ENCODE measurements at places on chromosomes 13 and 19.
A peak's percentile ranks its signal among the peaks of the same experiment; 100 is the strongest.

- H3K27ac ChIP-seq = no peak overlapping the region
- peak overlapping the region; percentile 56 for H3K4me3 ChIP-seq
- H3K36me3 ChIP-seq = no peaks in the 10 kb centered on the region
- DNase-seq = no peak
- H3K27me3 ChIP-seq = no peaks in the 10 kb centered on the region
Observed at GRCh38 chr19:53332484-53332883, 1.1 kb upstream of the ZNF845 start.

DNA sequence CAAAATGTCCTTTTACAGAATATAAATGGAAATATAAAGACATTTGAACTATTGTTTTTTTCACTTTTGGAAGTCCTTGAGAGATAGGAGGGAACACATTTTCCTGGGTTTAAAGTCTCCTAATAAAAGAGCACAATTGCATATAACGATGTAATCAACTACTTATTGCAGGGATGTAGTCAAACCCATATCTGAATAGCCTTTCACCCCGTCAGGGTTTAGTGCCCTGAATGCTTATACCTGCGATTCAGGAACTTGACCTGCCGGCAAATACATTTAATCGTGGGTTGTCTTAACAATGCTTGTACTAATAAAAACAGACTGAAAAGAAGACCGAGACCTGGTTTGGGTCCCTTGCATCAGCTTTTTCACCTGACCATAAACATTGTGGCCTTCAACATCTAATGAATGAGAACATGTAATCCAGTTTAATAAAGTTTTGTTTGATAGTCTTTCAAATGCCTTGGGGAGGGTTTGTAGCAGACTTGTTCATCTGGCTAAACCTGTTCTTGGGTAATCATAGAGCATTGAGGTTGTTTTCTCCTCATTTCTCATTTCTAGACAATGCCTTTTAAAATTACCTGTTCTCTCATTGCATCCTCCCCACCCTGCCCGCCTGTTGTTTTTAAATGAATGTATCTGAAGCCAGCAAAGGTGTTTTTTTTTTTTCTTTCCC lies 7.0 kb downstream of the KLF5 start:
- no peak for DNase-seq
- H3K36me3 ChIP-seq = peaks cover 100% of the 10 kb centered on the region
- peak overlapping the region; percentile 92 for H3K27ac ChIP-seq
- H3K27me3 ChIP-seq = no peaks in the 10 kb centered on the region
- H3K4me1 ChIP-seq = peaks cover 74% of the 10 kb centered on the region

DNA sequence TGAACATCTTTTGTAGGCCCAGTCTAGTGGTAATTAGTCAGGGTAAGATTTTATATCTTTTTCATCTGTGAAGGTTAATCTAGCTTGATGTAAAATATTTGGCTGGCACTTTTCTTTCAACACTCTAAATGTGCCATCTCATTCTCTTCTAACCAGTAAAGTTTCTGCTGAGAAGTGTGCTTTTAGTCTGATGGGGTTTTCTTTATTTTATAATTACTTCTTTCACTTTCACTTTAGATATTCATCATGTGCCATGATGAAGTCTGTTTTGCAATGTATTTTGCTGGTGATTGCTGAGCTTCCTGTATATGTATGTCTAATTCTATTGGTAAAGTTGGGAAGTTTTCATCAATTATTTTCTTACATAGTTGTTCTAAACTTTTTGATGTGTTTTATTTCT lies 31.9 kb downstream of the ZNF726 start:
- H3K4me3 ChIP-seq = no peak overlapping the region
- H3K36me3 ChIP-seq = no peaks in the 10 kb centered on the region
- H3K27ac ChIP-seq = no peak overlapping the region

DNA sequence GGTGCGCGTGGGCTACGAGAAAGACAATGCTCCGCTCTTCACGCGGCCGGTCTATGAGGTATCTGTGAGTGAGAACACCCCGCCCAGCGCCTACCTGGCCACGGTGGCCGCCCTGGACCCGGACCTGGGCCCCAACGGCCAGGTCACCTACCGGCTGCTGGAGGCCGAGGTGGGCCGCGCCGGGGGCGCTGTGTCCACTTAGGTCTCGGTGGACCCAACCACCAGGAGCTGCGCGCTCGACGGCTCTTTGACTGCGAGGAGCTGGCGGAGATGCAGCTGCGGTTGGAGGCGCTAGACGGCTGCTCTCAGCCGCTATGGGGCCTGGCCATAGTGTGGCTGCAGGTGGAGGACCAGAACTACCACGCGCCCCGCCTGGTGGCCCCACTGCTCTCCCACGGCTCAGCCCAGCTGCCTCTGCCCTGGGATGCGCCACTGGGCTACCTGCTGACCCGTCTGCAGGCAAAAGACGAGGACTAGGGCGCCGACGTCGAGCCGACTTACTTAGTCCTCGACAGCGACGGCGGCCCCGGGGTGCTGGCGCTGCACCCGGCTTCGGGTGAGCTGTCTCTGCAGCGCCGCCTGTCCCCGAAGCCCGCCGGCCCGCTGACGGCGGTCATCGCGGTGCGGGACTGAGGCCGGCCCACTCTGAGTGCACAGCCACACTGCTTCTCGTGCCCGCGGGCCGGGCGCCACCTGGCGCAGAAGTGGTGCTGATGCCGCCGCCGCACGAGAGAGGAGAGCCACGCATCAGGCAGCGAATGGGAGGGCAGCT lies 173.0 kb downstream of the OLFM4 start:
- H3K27me3 ChIP-seq = peaks cover 46% of the 10 kb centered on the region
- DNase-seq = peak; percentile 35
- H3K4me1 ChIP-seq = no peaks in the 10 kb centered on the region
- H3K36me3 ChIP-seq = no peaks in the 10 kb centered on the region

- no peaks in the 10 kb centered on the region for H3K27me3 ChIP-seq
- no peak for DNase-seq
- no peak overlapping the region for H3K27ac ChIP-seq
Observed at GRCh38 chr13:74907788-74908187, 574.2 kb downstream of the TBC1D4 start.

DNA sequence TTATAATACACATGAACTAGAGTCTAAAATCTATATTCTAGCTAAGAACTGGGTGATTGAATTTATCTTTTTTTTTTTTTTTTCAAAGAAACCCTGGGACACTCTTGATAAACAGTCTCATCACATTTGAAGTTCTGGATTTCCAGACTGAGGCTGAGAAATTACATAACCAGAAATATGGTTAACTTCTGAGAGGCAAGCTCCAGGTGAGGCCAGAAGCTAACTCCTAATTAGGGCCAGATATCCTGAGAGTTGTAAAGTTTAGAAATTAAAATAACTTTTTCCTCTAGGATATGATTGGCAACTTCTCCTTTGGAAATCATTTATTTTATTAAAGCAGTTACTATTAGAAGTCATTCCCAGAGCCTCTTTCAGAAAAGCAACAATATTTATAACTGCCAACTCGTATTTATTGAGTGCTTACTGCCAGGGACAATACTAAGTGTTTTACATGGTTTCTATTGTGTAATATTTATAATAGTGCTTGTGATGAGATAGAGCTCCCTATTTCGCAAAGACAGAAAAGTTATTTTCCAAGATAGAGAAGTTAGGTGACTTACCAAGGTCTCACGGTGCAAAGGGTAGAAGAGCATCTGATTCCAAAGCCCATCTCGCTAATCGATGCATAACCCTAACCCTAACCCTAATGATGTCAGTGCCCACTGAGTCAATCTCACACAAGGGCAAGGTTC lies 187.7 kb downstream of the DCT start:
- H3K27me3 ChIP-seq = no peaks in the 10 kb centered on the region
- H3K4me1 ChIP-seq = no peaks in the 10 kb centered on the region
- no peak for DNase-seq
- no peak overlapping the region for H3K4me3 ChIP-seq

DNA sequence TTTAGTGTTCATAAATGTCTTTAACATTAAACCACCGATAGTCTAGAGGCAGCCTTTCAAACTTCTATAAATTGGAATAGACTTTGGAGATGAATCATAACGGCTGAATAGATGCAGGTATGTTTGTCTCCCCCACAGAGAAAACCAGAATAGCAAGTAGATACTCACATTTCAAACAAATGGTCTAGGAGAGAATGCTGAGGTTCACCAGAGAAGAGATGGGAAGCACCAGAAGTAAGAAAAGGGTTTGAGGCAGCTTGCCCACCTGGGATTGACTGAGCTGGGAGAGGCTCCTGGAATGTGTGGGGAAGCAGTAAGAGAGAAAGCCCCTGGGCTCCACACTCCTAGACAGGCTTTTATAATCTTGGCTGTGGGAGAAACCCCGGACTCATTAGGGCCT lies 6.4 kb downstream of the IGFL3 start:
- H3K4me1 ChIP-seq = peaks cover 22% of the 10 kb centered on the region
- H3K36me3 ChIP-seq = no peaks in the 10 kb centered on the region
- peak overlapping the region; percentile 4 for H3K27ac ChIP-seq
- H3K4me3 ChIP-seq = no peak overlapping the region
- no peak for DNase-seq

- H3K27me3 ChIP-seq = no peaks in the 10 kb centered on the region
- no peak overlapping the region for H3K4me3 ChIP-seq
- no peaks in the 10 kb centered on the region for H3K4me1 ChIP-seq
- H3K27ac ChIP-seq = no peak overlapping the region
Observed at GRCh38 chr19:4737955-4738600, 14.4 kb upstream of the DPP9 start.

GRCh38 chr13:76293751-76294150 lies 592.5 kb downstream of the KCTD12 start:
- no peaks in the 10 kb centered on the region for H3K27me3 ChIP-seq
- no peaks in the 10 kb centered on the region for H3K36me3 ChIP-seq
- peaks cover 18% of the 10 kb centered on the region for H3K4me1 ChIP-seq
- peak overlapping the region; percentile 63 for H3K27ac ChIP-seq
- DNase-seq = no peak
- H3K4me3 ChIP-seq = no peak overlapping the region
